Dermis microvascular lymphatic vessel endothelial cell (primary cell): ENCODE measurements at places on chromosomes 6 and 20.

- DNase-seq: no peak
These were observed 43.6 kb upstream of the TMEM170B start for GRCh38 chr6:11493974-11494373.

GRCh38 chr20:52996130-52996529, 24.0 kb downstream of the TSHZ2 start:
- DNase-seq: no peak

GRCh38 chr6:85261271-85261670, 188.6 kb upstream of the NT5E start:
- DNase-seq: no peak

- DNase-seq: no peak
These were observed 61.2 kb upstream of the SGK1 start for GRCh38 chr6:134379076-134379475.

DNA sequence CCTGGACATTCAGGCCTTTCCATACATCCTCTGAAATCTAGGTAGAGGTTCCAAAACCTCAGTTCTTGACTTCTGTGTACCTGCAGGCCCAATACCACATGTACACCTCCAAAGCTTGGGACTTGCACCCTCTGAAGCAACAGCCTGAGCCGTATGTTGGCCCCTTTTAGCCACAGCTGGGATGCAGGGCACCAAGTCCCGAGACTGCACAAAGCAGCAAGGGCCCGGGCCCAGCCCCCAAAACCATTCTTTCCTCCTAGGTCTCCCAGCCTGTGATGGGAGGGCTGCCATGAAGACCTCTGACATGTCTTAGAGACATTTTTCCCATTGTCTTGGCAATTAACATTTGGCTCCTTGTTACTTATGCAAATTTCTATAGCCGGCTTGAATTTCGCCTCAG, 107.4 kb upstream of the FRMD1 start:
- no peak for DNase-seq
